Mucosa of gallbladder (tissue), 1 donor: ENCODE measurements at places on chromosomes 2 and 18. TPM values are rescaled to one million over a fixed set of nuclear protein-coding genes. Genes with fewer than 3 reads are reported as not detected.

GRCh38 chr2:142100139-142100873 lies 30.5 kb downstream of the LRP1B start:
- no peak for DNase-seq

DNA sequence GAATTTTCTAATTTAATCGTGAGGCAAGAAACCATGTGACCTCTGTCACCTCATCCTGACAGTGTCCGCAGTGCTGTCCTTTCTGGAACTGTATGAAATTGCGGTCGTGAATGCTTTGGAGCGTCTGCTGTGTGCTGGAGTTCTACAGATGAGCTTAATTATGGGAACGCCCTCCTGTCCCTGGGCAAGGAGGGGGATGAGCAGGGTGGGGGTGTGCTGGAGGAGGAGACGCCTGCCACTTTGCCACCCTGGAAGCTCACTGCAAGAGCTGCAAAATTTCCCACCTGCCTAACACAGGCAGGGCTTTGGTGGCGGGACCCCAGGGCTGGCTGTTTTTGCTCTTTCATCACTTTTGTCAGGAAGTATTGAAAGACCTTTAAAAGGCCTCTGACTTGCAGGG lies 6.5 kb downstream of the LPIN1 start:
- no peak for DNase-seq

- DNase-seq: no peak
Observed at GRCh38 chr2:136798766-136799165, 33.4 kb downstream of the THSD7B start.

GRCh38 chr2:104840156-104840555 lies 13.8 kb upstream of the POU3F3 start:
- no peak for DNase-seq

DNA sequence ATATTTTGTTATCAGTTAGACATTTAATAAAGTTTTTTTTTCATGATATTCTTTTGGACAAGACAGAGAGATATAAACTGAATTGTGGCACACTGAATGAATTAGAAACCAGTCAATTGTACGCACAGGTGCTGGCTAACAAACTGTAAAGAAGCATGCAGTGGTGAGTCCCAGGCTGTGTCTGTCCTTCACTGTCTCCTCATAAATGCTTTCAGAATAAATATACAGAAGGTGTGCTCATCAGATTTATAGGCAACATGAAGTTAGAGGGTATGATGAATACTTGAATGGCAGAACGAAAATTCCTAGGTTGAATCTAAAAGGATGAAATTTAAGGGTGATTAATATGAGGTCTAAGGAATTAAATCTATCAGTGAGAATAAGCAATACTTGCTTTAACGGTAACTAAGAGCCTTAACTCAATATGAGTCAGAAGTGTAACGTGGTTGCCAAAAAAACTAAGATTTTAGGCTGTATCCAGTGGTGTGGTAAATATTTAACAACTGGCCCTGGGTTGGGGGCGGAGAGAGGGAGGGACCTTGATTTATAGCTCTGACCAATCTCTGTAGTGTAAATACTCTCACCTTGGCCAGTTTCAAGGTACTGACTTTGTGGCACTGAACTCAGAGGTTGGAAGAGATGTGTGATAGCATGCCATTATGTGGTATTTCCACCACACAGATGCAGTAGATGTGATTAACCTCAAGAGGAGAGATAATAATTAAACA lies 41.9 kb upstream of the AAK1 start:
- DNase-seq: no peak

DNA sequence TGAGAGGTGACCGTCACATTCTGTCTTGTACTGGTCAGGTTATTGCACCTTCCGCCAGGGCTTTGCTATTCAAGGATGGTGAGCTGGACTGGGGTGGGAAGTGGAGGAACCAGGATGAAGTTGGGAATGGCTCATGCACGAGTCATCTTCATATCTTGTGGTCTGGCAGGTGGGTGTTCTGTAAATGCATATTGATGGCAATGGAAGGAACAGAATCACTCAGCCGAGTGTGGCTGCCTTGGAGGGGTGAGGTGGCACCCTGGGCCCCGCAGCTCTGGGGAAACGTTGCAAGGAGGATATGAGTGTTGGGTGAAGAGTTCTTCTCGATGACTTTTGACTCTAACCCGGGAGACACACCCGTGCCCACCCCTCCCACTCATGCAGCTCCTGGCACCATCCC lies 1.2 kb downstream of the NEU2 start:
- no peak for DNase-seq

- no peak for DNase-seq
Observed at GRCh38 chr2:150931451-150931850, 330.2 kb downstream of the RBM43 start.

DNA sequence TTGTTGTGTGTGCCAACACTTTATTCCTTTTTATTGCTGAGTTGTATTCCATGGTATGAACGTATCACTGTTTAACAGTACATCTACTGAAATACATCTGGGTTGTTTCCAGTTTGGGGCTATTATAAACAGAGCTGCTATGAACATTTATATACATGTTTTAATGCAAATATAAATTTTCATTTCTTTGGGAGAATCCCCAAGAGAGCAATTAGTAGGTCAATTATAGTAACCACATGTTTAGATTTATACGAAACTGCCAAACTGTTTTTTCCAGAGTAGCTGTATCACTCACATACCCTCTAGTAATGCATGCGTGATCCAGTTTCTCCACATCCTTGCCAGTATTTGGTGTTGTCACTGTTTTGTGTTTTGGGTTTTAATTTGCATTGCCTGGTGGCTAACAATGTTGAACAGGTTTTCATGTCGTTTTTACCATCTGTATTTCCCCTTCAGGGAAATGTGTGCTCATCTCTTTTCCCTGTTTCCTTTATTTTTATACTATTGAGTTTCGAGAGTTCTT lies 81.0 kb downstream of the TMEM131 start:
- no peak for DNase-seq

- no peak for DNase-seq
Observed at GRCh38 chr18:12478269-12479047, 70.7 kb downstream of the PRELID3A start.

GRCh38 chr2:69032336-69032735 lies 19.4 kb downstream of the ANTXR1 start:
- DNase-seq: no peak

GRCh38 chr2:160397530-160397865 lies 96.1 kb downstream of the RBMS1 start:
- DNase-seq: no peak

DNA sequence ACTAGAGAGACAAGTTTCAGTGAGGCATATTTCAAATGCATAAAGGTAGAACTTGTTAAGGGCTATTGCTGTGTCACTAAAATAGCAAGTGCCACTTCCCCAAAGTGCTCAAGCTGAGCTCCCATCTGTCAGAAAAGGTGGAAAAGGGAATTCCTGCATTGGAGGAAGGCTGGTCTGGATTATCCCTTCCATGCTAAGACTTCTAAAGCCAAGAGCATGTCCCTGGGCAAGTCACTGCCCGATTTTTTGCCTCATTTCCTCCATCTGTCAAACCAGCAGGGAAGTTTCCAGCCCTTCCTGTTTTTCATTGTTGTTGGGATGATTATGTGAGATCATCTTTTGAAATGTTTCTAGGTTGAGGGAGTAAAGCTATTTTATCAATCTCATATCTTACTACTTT lies 175.5 kb downstream of the SETBP1 start:
- no peak for DNase-seq

- DNase-seq: no peak
Observed at GRCh38 chr18:24063121-24063731, 48.7 kb downstream of the TTC39C start.

DNA sequence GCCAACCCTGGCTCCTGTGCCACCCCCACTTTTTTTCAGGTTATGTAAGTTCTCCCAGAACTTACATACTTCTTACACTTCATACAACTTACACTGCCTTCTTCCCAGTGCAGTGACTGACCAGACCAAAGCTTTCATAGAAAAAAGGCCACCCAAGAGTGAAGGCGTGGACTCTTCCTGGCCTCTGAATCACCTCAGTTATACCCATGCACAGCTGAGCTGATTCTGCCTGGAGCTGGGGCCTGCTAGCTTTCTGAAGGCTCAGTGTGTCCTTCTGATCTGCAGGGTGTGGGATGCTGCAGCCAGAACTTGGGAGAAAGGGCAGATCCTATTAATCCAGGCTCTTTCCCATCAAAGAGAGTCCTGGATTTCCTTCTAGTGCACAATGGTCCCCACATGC lies 216.1 kb downstream of the TTC32 start:
- no peak for DNase-seq

GRCh38 chr2:101253703-101254450 lies 1.2 kb downstream of the CNOT11 start:
- no peak for DNase-seq

The DSG4 gene
- total RNA-seq: not detected

The TMEM17 gene
- total RNA-seq: 3.3 TPM

The PREB gene
- total RNA-seq: 51.3 TPM

The ANKRD36C gene
- 18.5 TPM for total RNA-seq

The RNF138 gene
- total RNA-seq: 31.2 TPM

The ZBTB7C gene
- total RNA-seq: 24.1 TPM

The MROH2A gene
- 1.2 TPM for total RNA-seq

The PDE1A gene
- total RNA-seq: 27.8 TPM

The SEPTIN2 gene
- total RNA-seq: 234 TPM

The NXPH2 gene
- not detected for total RNA-seq

The ELOA2 gene
- total RNA-seq: not detected

The FOXI3 gene
- total RNA-seq: not detected
